Hematopoietic multipotent progenitor cell treated with erythropoietin and hydrocortisone succinate and interleukin-3 and kit ligand, for 17 days (in vitro differentiated cells): ENCODE measurements at places on chromosomes 6 and 20.

DNA sequence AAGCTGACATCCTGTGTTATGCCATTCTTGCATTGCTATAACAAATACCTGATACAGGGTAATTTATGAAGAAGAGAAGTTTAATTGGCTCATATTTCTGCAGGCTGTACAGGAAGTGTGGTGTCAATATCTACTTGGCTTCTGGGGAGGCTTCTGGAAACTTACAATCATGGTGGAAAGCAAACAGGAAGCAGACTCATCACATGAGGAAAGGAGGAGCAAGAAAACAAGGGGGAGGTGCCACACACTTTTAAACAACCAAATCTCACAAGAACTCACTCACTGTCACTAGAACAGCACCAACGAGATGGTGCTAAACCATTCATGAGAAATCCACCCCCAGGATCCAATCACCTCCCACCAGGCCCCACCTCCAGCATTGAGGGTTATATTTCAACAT lies 143.1 kb upstream of the GGTLC1 start:
- no peak for DNase-seq

GRCh38 chr20:5172167-5172601 lies 45.4 kb downstream of the CDS2 start:
- DNase-seq = no peak

DNA sequence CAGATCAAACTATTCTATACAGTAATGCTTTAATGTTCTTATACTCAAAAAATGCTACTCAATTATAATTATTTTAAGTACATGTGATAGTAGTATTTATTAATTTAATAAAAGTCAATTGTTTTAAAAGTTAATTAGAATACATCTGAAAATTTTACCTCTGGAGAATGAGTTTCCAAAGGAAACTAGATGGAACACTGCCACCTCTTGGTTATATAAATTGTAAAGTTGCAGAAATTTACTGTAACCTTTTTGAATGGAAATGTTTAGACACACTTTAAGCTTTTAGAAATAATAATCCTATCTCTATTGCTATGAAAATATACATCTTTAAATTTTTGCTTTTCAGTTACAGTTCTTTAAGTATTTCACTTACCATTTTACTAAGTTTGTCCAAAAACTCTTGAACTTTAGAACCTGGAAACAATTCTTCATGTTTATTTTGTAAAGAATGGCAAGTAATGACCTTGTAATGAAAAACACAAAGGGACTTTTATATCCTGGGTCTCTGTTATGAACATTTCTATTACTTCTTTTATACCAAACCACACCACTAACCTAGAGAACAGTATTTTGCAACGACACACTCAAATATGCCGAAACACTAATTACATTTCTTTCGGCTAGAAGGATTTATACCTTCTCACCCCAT lies 10.9 kb upstream of the BMP5 start:
- DNase-seq = no peak

DNA sequence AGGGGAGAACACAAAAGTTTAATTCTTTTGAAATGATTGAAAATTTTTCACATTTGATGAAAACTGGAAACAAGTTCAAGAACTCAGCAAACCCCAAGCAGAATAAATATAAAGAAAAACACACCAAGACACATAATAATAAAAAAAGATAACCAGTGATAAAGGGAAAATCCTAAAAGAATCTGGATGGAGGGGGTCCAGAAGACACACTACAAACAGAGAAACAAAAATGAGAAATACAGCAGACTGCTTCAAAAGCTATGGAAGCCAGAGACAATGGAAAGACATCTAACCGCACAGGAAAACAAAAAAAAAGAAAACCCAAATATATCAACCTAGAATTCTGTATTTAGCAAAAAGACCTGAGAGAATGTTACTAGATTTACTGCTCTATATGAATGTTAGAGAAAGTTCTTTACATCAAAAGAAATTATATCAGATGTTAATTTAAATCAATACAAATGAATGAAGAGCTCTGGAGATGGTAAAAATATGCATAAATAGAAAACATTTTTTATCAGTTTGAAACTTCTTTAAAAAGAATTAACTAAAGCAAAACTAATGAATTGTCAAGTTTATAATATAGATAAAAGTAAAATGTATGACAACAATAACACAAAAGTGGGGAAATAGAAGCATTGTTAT lies 310.7 kb upstream of the PREP start:
- DNase-seq = no peak

DNA sequence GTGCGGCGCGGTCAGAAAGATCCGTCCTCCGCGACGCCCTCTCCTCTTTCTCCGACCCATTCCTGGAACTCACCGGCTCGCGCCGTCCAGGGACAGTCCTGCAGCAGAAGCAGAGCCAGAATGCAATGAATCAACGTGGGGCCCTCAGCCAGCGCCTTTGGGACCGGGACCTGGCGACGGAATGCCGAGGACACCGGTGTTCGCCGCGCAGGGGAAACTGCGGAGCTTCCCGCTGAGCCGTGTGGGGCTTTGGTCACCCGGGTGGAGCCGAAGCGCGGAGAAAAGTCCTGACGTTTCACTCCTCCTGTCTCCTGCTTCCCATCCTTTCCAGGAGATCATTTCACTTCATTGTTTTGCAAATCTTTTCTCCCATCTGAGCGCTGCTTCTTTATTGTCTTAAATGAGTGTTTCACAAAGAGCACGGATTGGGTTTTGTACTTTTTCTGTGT lies 26.5 kb downstream of the ULBP1 start:
- no peak for DNase-seq
